ENCODE measurements at places on chromosomes 12 and 14.
A peak's percentile ranks its signal among the peaks of the same experiment; 100 is the strongest.

- no peak for DNase-seq
These were observed 43.4 kb upstream of the PIK3C2G start for GRCh38 chr12:18217966-18218365.

DNA sequence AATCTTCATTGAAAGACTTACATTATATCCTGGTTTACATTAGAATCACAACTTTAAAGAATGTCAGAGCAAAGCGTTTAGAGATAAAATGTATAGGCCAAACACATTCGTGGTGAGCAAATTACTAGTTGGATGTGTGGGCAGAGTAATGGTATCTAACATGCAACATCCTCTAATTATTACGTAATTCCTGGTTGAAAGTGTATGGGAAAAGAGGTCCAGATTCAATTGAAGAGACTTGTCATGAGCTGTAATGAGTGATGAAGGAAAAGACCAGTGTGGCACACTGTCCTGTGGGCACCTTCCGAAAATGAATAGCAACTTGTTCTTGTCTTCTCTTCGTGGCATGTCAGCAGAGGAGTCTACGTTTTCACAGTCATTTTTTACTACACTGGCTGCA, 192.8 kb downstream of the LRIG3 start:
- DNase-seq: no peak

DNA sequence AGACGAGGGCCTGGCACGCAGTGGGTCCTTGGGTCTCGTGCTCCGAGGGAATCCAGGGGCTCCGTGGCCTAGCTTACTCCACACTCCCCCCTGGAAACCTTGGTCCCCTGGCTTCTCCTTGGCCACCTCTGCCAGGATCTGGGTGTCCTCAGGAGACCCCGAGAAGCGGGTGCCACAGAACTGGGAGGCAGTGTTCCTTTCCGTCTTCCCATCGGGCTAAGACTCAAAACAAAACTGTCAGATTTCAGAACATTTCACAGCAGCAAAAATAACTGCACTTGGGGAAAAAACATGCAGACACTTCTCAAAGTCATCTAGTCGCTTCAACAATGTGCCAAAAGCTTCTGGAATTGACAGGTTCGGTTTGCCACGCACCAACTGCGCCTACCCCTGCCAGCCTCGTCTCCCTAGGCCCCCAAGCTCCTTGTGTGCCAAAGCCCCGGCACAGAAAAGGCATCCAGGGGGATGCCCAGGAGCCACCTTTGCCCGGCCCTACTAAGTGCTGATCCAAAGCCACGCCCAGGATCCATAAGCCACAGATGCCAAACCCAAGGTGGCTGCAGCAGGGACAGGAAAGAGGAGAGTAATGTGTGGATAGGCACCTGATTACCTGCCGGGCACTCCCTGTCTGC, 58.4 kb upstream of the DIO3 start:
- DNase-seq: no peak

DNA sequence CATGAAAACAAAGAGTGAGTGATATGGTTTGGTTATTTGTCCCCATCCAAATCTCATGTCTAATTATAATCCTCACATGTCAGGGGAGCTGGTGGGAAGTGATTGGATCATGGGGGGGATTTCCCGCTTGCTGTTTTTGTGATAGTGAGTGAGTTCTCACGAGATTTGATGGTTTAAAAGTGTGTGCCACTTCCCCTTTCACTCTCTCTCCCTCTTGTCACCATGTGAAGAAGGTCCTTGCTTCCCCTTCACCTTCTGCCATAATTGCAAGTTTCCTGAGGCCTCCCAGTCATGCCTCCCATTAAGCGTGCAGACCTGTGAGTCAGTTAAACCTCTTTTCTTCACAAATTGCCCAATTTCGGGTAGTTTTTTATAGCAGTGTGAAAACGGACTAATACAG, 2.1 kb upstream of the ATXN7L3B start:
- peak; percentile 4 for DNase-seq

GRCh38 chr14:67911562-67911961, 92.0 kb downstream of the RAD51B start:
- no peak for DNase-seq

GRCh38 chr14:102538602-102539543, 29.3 kb upstream of the ANKRD9 start:
- DNase-seq: no peak

- no peak for DNase-seq
These were observed 44.2 kb downstream of the SOCS2 start for GRCh38 chr12:93616584-93617101.

DNA sequence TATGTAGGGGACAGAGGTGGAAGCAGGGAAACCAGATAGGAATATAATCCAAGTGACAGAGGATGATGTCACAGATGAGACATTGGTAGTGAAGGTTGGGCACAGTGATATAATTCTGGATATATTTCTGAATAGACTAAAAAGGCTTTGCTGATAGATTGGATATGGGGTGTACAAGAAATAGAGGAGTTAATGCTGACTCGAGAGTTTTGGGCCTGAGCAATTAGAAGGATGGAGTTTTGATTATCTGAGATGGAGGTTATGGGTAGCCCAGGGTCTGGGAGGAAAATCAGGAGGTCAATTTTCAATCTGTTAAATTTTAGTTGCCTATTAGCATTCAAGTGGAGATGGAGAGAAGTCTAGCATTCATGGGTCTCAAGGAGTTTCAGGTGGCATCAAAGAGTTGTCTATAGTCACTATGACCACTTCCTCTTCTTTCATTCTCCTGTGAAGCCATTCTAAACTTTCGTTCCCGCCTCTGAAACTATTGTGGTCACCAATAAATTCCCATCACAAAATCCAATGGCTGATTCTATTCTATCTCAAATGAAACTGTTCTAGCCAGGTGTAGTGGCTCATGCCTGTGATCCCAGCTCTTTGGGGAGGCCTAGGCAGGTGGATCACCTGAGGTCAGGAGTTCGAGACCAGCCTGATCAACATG, 10.6 kb upstream of the ANO6 start:
- peak; percentile 7 for DNase-seq

DNA sequence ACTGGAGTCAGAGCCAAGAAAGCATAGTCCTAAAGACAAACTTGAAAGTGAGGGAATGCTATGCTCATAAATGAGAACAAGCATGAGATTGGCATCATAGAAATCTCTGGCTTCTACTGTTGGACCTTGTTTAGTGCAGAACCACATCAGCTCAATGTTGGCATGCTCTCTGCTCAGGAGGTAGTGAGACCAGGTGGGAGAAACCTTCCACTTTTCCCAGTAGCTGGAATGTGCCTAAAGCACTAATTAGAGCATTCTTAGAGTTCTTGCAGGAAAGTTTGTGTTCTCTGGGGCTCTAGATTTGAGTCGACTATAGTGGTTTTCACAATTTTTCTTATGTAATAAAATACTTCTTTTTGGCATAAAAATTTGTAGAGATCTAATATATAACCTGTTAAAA, 159.7 kb upstream of the PRICKLE1 start:
- no peak for DNase-seq

DNA sequence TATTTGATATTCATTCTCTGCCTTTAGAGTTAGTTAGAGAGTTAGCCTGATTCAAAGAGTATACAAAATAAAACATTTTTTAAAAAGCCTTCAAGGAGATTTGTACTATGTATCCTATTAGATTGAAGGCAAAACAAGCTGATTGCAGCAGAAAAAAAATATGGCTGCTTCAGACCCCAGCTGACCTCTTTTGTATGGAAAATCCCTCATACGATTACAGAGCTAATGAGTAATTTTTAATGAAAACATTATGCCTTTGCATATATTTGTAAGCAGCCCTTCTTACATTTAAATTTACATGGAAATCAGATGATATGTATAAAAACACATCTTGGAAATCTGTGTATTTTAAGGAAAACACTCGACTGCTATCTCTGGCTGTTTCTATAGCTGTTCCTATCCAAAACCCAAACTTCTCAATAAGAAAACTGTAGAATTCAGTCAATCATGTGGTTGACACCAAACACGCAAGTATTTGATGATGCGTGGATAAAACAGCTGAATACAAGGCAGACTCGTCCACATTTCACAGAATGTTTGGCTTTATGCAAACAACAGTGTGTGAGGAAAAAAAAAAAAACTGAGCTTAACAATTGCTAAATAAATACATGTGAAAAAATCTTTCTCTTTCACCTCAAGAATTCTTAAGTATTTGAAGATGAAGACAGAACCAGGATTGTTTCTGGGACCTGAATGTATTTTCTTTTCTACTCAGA, 275.3 kb downstream of the EGLN3 start:
- no peak for DNase-seq

DNA sequence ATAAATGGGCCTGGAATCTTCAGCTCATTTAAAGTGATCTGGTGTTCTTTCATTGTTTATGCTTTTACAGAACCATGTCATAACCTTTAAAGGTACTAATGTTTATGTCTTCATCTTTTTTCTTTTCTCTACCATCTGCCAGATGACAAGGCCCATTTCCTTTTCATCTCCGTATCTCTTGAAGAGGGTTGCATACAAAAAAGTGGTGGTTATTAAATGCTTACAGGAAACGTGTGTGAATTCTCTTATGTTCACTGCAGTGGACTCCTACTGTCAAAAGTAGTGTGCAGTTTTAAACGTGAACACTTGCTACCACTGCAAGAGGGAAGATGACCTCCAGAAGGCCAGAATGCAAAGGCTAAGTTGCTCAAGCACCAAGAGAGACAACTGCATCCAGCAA, 91.4 kb downstream of the TTC7B start:
- no peak for DNase-seq

GRCh38 chr12:69556383-69556782, 28.9 kb upstream of the CCT2 start:
- DNase-seq: no peak

- DNase-seq: no peak
These were observed 3.5 kb downstream of the CLEC9A start for GRCh38 chr12:10033783-10034545.

- no peak for DNase-seq
These were observed 94.7 kb downstream of the CHST11 start for GRCh38 chr12:104551313-104551931.

GRCh38 chr12:32012249-32012785, 53.1 kb downstream of the RESF1 start:
- DNase-seq: no peak

DNA sequence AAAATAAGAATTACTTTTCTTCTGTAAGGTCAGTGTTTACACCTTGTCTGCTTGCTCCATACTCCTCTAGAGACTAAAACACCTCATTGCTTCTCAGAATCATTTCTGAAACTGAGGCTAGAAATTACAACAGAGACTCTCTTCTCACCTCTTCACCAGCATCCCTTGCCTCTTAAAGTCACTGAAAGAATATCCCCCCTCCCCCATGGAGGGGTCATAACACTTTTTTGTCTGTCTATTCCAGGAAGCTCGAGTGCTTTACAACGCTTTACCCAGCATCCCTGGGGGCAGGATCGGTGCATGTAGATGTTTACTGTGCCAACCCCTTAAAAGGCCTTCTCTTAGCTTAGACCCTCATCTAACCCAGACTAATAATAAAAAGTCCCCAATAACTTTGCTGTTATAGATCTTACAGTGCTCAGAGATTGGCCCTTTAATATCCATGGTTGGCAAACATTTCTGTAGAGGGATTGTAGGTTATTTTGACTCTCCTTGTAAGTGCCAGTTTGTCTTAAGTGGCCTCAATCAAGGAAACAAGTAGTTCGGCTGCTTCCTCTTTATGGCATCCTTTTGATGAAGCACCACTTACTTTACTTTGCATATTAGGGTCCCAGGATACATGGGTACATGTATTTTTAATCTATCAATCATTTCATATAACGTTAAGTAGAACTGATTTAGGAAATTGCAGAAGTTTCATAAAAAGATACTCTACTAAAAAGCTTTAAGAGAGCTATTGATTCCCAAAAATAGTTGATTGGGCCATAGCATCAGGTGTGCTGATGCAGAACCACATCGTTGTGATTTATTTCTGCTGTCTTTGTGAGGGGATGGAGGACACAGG, 29.3 kb downstream of the PRKCH start:
- peak; percentile 88 for DNase-seq

All from activated CD4-positive, alpha-beta T cell treated with anti-CD3 and anti-CD28 coated beads, Interleukin-10, Interleukin-2, amounts not matched to agents 100 ng/mL and 50 ng/mL, durations not matched to agents 16 hours and 8 hours (primary cell).